AG20443 (cell line): ENCODE measurements at places on chromosomes 13 and 19.
A peak's percentile ranks its signal among the peaks of the same experiment; 100 is the strongest.

DNA sequence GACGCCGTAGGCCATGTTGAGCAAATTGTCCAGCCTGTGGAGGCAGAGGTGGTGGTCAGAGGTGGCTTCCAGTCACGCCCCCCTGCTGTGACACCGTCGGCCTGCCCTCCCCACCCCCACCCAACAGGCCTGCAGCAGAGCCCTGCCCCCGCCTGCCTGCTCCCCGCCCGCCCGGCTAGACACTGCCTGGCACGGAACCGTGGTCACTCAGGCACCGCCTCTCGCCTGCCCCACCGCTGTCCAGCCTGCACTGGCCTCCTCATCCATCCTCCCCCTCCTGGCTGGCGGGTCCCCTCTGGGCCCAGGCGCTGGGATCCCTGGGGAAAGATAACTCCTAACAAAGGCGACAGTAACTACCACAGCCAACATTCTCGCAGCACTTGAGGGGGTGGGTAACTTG is 21.7 kb downstream of the PRKCSH start:
- DNase-seq: no peak

- no peak for DNase-seq
Observed at GRCh38 chr19:16627928-16628182, 149 bp downstream of the MED26 start.

DNA sequence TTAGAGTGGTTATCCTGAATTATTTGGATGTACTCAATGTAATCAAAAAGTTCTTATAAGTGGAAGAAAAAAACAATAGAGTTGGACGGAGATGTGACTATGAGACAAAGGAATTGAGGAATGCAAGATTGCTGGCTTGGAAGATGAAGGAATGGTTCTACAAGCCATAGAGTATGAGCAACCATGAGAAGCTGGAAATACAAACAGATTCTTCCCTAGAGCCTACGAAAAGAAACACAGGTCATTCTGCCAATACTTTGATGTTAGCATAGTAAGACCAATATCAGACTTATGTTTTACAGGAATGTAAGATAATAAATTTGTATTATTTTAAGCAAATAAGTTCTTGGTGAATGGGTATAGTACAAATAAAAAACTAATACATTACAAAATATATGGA is 249.2 kb downstream of the DIAPH3 start:
- DNase-seq: peak; percentile 31

DNA sequence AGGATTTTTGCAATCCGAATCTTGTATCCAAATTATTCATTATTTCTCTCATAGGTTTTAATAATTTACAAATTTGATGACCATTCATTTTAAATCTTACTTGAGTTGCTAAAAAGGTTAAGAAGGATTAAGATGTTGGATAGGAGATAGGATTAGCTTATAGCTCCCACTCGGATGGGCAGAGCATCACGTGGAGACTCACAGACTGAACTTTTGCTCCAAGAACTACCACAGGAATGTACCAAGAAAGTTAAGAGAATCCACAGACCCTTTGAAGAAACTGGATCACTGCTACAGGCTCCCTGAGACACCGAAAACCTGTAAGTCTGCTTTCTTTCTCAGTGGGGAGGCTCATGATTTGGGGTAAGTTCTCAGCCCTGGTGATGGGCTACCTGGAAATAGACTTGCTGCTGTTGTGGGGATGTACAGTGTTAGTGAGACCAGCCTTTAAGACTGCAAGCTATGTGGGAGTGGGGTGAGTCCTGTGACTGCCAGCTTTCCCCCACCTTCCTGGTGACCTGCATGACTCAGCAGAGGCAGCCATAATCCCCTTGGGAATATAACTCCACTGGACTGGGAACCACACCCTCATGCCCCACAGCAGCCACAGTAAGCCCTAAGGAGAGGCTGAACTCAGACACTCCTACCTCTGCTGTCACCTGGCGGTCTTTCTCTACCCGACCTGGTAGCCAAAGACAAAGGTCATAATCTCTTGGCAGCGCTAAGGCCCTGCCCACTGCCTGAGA is 1458.0 kb downstream of the OLFM4 start:
- DNase-seq: no peak

DNA sequence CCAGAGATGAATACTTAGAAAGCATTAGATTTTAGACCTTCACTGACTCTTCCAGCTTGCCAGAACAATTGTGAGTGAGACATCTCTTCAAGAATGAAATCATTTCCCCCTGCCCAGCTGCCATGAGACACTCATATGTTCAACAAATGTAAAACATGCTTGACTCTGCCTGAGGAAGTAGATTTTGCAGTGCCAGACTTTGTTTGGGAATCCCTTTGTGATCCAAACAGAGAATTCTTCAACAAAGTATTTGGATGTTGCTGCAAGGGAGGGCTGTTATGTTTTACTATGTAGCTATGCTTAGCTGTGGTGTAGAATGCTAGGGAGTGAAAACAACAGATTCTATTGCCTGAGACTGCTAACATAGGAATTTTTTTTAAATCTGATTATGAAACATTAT is 416.4 kb downstream of the DCT start:
- DNase-seq: peak; percentile 33

DNA sequence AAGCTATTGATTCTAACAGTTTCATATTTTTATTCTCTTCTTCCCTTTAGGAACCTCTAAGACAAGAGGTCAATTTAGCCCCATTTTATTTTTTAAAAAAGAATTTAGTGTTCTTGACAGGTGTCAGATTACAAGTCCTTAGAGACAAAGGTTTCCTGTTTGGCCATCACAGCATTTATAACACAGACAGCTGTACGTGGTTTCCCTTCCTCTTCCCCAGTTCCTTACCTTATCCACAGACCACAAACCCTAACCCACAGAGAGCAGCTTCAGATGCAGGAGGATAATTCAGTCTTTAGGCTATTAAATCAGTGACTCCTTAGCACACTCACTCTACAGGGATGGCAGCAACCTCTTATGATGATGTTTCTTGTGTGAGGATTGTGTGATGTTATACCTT is 1210.1 kb downstream of the DIAPH3 start:
- DNase-seq: no peak

GRCh38 chr19:41299755-41300089 is 10.2 kb upstream of the CCDC97 start:
- DNase-seq: peak; percentile 49

DNA sequence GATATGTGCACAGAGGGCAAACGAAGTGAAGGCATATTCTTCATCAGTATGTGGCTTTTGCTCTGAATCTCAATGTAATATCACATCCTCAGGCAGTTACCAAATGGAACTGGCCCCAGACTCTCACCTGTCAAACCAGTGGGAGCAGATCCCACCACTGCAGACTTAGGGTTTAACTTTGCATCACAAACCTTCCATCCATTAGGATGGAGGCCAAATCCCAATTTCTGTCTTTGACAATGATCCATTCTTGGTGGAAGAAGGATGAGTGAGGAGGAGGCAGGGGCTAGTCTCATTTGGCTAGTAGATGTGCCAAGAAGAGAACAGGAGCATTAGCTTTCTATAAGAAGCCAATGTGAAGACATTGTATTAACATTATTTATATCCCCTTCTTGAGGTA is 413.5 kb upstream of the SPRY2 start:
- DNase-seq: no peak

- no peak for DNase-seq
Observed at GRCh38 chr19:18385359-18385674, 641 bp upstream of the GDF15 start.

- DNase-seq: no peak
Observed at GRCh38 chr13:91946498-91947070, 548.2 kb downstream of the GPC5 start.

DNA sequence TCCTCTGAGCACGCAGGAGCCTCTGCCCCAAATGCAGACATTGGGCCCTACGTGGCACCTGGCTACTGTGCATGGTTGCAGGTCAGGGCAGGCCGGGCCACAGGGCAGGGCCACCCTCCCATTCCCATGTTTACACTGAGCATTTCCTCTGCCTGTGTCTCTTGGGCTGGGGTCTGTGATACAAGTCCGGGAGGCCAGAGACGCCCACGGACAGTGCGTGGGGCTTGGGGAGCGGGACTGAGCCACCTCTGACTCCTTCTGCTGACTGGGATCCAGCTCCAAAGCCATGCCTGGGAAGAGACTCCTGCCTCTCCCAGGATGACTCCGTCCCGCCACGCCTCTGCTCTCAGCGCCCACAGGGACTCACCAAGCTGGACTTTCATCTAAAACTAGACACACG is 18.8 kb downstream of the GAS6 start:
- DNase-seq: no peak

GRCh38 chr19:40465025-40465556 is 454 bp downstream of the BLVRB start:
- DNase-seq: peak; percentile 65

- DNase-seq: no peak
Observed at GRCh38 chr19:13839938-13840304, 37.0 kb upstream of the NANOS3 start.

- peak; percentile 66 for DNase-seq
Observed at GRCh38 chr13:94239135-94239534, 240.3 kb downstream of the DCT start.

DNA sequence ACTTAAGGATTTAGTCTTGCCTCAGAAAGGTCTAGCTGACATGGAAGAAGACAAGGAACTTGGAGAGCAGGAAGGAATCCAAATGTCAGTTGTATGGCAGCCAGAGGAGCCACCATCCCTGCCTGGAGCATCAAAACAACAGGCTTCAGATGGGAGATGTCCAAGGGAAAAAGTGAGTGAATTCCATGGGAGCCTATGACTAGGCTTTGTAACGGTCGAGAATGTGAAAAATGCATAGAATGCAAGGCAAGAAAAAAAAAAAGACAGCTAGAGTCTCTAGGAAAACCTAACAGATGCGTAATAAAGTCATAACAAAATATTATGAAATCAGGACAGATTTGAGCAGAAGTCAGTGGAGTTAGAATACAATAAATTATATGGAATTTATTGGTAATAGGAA is 183.7 kb upstream of the LSM14A start:
- no peak for DNase-seq

DNA sequence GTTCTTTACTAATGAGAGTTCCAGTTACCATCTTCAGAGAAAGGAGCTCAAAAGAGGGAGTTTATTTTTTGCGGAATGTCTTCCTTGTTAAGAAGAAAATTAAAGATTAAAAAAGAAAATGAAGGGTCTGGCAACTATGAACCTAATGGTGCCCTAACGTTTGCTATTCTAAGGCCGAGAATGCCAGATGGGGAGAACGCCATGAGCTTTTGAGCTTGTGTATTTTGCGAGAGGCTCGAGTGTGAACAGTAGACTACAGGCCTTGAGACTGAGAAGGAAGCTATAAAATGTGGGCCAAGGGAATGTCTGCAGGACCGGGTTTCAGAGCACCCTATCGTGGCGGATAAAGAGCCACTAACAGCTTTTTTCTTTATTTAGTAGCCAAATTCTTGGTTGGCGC is 6.7 kb downstream of the FGF14 start:
- DNase-seq: no peak

DNA sequence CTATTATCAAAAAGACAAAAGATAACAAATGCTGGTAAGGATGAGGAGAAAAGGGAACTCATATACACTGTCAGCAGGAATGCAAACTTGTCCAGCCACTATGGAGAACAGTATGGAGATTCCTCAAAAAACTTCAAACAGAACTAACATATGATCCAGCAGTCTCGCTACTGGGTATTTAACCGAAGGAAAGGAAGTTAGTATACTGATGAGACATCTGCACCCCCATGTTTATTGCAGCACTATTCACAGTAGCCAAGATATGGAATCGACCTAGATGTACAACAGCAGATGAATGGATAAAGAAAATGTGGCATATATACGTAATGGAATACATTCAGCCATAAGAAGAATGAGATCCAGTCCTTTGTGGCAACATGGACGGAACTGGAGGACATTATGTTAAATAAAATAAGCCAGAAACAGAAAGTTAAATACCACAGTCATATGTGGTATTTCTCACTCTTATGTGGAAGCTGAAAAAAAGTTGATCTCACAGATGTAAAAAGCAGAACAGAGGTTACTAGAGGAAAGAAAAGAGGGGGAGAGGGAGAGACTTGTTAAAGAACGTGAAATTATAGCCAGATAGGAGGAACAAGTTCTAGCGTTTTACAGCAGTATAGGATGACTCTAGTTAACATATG is 83.2 kb downstream of the RUBCNL start:
- no peak for DNase-seq

GRCh38 chr13:100957741-100958140 is 283.1 kb upstream of the TMTC4 start:
- no peak for DNase-seq

- DNase-seq: no peak
Observed at GRCh38 chr19:47417746-47418691, 1.3 kb downstream of the MEIS3 start.
